ENCODE measurements at places on chromosomes 6 and 20. TPM values are rescaled to one million over a fixed set of nuclear protein-coding genes. Genes with fewer than 3 reads are reported as not detected.

Gene ZMYND8
- 42.7 TPM for total RNA-seq

Gene EYS
- total RNA-seq, result not detected

Gene GINS1
- total RNA-seq, result 0.80 TPM

Gene CAP2
- not detected for total RNA-seq

Gene MAP3K4
- total RNA-seq, result 188 TPM

Gene CLPSL1
- not detected for total RNA-seq

Gene SOBP
- not detected for total RNA-seq

Gene MEI4
- 0.20 TPM for total RNA-seq

Gene PTCRA
- total RNA-seq, result 35.0 TPM

Gene FAM209B
- total RNA-seq, result 1.5 TPM

Gene SNAP91
- total RNA-seq, result not detected

Gene SOX4
- 0.97 TPM for total RNA-seq

Gene TPBG
- 2.5 TPM for total RNA-seq

Gene ZBTB12
- 0.96 TPM for total RNA-seq

Gene PLCB4
- not detected for total RNA-seq

Gene DXO
- 31.9 TPM for total RNA-seq

Gene TPD52L2
- 26.9 TPM for total RNA-seq

Gene RIPOR3
- not detected for total RNA-seq

Gene XKR7
- not detected for total RNA-seq

Gene RNF146
- 14.8 TPM for total RNA-seq

Gene REPS1
- 73.4 TPM for total RNA-seq

Gene TCF21
- not detected for total RNA-seq

Gene RAD21L1
- not detected for total RNA-seq

Gene CTAGE9
- total RNA-seq, result not detected

Gene FOXP4
- 7.5 TPM for total RNA-seq

Gene UST
- 7.3 TPM for total RNA-seq

Data from T-helper 17 cell (primary cell).